Activated CD8-positive, alpha-beta memory T cell treated with anti-CD3 and anti-CD28 coated beads, Interleukin-2, amount 50 U/mL, for 48 hours (primary cell): ENCODE measurements at places on chromosomes 3 and 15.

DNA sequence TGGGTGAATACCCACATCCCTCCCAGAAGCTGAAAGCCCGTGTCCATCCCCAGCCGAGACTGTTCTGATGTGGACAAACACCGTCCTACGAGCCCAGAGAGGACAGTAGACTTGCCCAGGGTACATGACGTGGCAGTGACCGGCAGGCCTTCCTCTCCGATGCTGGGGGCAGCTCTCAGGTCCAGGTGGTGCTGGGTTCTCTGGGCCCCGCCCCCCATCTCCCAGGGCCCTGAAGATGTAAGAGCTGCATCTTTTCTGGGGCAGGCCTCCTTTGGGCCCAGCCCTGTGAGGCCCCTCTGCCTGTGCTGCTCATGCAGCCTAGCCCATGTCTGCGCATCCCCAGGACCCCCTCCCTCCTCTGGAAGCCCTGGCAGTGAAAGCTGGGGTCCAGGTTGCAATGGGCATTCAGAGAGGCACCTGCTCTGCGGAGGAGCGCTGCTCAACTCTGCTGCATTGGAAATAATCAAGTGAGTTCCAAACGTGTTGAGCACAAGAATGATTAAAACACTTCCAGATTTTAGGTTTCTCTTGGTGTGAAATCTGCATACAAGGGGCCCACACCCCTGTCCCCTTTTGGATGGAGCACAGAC lies 71.9 kb downstream of the FBLN2 start:
- DNase-seq, result no peak

GRCh38 chr3:28682121-28682520 lies 333.5 kb upstream of the AZI2 start:
- DNase-seq, result no peak

- no peak for DNase-seq
Measured at GRCh38 chr15:83928878-83929418, 275.0 kb downstream of the ADAMTSL3 start.

GRCh38 chr3:156189927-156190326 lies 69.5 kb downstream of the KCNAB1 start:
- no peak for DNase-seq

DNA sequence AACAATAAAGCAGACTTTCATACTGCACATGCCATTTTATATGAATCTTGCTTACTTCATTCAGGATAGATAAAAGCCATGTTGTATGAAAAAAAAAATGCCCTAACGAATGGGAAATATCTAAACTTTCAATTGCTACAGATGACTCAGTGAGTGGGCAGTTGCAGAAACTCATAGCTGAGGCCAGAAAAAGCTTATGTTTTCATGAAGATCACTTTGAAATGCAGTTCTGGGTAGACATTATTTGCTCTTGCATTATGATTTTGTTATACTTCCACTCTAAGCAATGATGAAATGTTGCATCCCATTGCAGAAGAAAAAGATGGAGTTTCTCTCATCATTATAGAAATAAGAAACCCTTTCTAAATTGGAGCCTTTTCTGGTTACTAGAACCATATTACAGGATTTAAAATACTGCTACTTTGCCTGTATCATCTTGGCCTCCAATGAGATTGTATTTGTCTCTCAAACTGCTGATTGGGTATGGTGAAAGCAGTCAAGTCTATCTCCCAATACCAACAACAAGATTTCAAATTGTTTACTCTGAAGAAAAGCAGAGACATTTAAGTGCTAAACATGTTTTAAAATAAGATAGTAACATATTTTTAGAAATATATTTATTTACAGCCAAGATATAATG lies 17.0 kb downstream of the PEAK1 start:
- no peak for DNase-seq
